ENCODE measurements at places on chromosomes 1 and 21.

GRCh38 chr1:23777979-23778814 is at the start of gene PITHD1:
Gene PITHD1, plus strand, starts transcription at chr1:23778418. Its CDS starts 98 bp downstream, at chr1:23778516.
- DNase-seq = peak; percentile 68

DNA sequence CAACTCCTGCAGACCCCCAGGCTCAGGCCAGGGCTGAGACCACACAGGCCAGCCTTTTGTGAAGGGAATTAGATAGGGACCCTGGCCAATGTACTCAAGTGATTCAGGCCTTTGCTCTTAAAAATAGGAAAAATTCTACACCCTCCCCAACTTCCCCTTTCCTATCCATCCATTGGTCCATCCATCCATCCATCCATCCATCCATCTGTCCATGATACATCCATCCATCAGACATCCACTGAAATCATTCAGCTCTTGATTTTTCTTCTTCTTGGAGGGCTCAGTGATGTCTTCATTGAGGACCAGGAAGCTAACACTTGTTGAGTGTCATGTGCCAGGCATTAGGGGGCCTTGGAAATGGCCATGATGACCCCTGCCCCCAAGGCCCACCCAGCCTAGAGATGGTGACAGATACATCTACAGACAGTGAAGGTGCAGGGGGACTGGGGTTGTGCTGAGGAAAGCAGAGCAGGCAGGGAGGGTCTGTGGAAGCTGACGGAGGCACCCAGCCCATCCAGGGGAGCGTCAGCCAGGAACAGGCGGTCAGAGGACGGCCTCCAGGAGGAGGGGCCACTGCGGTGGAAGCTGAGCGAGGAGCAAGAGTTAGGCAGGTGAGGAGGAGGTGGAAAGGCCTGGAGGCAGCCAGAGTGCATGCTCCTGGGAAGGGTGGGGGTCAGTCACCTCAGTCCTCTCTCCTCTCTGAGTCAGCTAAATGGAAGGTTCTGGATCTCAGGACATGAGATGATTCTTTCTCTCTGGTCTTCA is 81.9 kb downstream of the EPHB2 start:
- no peak for DNase-seq

GRCh38 chr1:227245613-227246320 is 72.5 kb downstream of the CDC42BPA start:
- DNase-seq = no peak

DNA sequence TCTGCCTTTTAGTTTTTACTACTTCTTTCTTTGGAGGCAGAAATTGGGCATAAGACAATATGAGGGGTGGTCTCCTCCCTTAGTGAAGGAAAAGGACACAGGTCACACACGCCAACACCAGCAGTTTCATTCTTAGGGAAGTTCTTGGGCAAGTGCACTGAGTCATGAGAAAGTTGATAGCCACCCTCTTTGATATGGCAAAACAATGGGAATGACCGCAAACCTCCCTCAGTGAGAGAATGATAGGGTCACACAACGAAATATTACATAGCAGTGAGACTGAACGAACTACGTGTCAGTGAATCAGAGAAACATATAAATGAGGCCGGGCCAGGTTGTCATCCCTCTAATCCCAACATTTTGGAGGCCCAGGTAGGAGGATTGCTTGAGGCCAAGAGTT is 20.0 kb downstream of the IL6R start:
- no peak for DNase-seq

- DNase-seq = no peak
Measured at GRCh38 chr1:78168306-78168705, 122.5 kb downstream of the GIPC2 start.

GRCh38 chr1:81226603-81226928 is 574.2 kb upstream of the ADGRL2 start:
- no peak for DNase-seq

- no peak for DNase-seq
Measured at GRCh38 chr1:198166900-198167299, 10.1 kb downstream of the NEK7 start.

DNA sequence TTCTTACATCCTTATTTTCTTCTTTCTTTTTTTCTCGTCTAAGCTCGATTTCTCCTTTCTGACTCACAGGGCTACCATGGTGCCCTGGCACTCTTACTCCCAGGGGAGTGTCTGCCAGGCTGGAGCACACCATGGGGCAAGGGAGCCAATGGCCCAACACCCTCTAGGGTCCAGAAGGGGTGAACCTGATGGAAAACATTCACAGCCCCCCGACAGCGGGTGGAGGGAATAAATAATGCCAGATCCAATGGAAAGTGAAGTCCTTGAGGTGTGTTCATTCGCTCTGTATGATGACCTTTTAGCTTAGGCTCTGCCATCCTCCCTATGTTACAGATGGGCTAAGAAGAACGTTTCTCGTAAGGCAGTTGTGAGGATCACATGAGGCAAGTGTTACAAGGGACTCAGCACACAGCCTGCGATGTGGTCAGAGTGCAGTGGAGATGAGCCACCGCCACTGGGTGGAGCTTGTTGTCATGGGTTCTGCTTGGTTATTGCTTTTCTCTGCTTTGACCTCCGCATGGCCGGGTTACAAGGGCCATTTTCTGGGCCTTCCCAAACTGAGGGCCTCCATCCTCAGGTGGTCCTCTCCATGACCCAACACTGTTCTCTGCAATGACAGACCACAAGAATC is 3.5 kb upstream of the FCMR start:
- peak; percentile 55 for DNase-seq

DNA sequence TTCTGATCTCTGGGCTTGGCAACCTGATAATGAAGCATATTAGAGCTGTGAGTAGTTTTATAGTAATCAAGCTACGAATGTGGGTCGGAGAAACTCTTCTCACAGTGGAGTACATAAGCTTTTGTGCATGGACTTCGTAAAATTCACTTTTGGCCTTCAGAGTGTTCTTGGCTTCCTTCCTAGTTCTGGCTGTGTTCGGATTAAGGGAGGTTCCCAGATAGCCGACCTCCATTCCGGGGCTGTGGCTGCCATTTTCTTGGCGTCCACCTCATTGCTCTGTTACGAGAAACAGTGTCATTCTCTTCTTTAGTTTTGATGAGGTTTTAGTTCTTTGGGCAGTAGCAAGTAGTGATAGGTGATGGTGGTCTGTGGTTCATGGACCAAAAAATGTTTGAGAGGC is 26.3 kb downstream of the CAMTA1 start:
- DNase-seq = no peak

DNA sequence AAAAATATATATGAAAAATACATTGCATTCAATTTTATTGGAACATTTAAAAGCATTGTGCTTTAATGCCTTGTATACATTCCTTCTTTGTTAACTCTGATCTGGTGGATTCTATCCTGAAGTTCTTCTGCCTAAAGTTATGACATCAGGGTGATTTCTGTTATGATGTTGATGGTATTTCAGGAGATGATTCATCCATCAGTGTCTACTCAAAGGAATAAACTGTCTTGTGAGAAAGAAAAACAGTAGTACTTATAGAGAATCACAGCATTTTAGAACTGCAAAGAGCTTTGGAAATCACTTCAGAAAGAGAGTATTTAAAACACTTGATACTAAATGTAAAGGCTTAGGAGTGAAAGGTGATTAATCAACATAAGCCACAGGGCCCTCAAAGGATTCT is 155.7 kb downstream of the PTPRC start:
- DNase-seq = no peak

DNA sequence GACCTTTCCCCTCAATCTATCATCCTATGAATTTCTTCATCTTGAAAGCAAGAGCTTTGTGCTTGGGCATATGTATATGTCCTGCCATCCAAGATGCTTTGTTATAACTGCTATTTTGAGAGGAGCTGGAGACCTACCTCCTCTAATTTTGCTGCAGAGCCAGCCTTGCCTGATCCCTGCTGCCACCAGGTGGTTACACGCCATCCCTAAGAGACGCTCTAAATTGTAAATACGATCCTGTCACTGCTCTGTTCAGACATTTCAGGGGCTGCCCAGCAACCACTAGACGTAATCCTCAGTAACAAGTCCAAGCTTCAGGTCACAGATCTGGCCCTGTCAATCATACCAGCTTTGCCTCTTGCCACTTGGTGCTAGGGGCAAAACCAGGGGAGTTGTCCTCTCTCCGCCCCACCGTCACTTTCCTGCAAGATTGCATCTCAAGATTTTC is 32.9 kb downstream of the GPA33 start:
- no peak for DNase-seq

DNA sequence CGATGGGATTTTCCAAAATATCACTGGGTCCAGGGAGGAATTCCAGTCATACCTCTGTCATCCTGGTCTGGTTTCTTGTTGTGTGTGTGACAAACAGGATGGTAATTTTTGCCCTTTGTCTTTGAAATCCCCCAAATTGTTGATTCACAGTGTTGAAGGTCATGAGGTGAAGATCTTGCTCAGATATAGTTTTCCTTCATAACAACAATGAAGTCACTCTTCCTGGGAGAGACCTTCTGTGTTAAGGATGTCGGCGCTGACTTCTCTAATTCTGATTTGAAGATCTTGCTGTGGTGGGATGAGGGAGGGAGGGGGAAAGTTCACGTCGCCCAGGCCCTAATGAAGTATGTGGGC is 32.2 kb upstream of the MPZL1 start:
- no peak for DNase-seq

DNA sequence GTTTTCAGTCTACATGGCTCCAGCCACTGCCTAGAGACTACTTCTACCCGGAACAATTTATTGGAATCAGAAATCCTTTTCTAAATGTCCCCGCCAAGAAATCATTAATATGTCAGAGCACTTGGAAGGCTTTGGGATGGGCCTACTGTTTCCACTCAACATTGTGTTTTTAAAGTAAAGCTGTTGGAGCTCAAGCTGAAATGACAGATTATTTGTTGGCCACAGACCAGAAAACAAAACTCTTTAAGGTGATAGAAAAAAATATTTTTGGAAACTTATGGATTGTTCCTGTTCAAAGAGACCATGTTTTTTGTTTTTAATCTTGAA is 496 bp downstream of the VPS45 start:
- DNase-seq = no peak

- no peak for DNase-seq
Measured at GRCh38 chr1:109060707-109061106, 15.1 kb downstream of the TAF13 start.

DNA sequence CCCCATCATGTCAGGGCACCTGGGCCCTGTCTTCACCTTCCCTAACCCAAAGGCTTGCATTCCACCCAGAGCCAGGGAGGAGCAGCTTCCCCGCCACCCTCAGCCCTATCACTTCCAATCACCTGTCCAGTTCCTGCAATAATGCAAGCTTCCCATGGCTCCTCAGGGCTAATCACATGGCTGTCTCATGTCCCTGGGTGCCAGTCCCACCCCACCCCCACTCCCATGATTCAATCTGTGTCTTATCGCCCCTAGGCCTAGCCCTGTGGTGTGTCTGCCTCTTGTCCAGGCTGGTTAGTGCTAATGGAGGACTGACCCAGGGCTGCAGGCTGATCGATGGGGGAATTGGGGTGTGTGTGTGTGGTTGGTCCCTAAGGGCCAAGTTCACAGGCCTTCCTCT is 11.0 kb upstream of the PEAR1 start:
- no peak for DNase-seq

DNA sequence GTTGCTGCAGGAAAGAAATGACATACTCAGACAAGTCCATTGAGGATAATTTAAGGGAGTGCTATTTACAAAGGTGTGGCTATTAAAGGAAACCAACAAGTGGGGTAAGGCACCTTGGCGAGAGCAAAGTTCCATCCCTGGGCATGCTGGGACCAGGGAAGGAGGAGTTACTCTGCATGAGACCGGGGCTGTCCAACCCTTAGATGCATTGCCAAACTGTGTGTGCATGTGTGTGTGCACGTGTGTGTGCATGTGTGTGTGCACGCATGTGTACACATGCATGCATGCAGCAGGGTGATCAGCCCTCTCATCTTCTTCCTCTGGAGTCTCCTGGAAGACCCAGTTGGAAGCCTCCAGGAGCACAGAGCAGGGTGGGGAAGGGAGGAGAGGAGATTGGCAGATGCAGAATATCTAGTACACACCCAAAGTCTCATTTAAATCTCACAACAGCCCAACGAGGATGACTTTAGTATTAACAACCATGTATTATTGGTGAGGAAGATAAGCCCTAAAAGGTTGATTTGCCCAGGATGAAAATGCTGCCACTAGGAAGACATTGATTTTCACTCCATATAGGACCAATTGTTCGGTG is 72.2 kb upstream of the CD34 start:
- DNase-seq = no peak

GRCh38 chr1:55244476-55245099 is 29.4 kb upstream of the USP24 start:
- no peak for DNase-seq
